Esophagus mucosa (tissue), 1 donor: ENCODE measurements at places on chromosomes 2 and 18. TPM values are rescaled to one million over a fixed set of nuclear protein-coding genes. Genes with fewer than 3 reads are reported as not detected.

The CCDC178 gene
- total RNA-seq, result 0.36 TPM

The USP37 gene
- total RNA-seq, result 11.8 TPM

The HOXD3 gene
- total RNA-seq, result 0.52 TPM

The TMEM247 gene
- total RNA-seq, result not detected

The NEMP2 gene
- total RNA-seq, result 3.8 TPM

GRCh38 chr2:19899985-19900930, 1.5 kb downstream of the TTC32 start:
- ATAC-seq, result no peak

GRCh38 chr2:182186132-182186735, 200.6 kb downstream of the PPP1R1C start:
- peak; percentile 46 for ATAC-seq

- no peak for ATAC-seq
Observed at GRCh38 chr2:63096491-63096890, 45.9 kb downstream of the OTX1 start.

DNA sequence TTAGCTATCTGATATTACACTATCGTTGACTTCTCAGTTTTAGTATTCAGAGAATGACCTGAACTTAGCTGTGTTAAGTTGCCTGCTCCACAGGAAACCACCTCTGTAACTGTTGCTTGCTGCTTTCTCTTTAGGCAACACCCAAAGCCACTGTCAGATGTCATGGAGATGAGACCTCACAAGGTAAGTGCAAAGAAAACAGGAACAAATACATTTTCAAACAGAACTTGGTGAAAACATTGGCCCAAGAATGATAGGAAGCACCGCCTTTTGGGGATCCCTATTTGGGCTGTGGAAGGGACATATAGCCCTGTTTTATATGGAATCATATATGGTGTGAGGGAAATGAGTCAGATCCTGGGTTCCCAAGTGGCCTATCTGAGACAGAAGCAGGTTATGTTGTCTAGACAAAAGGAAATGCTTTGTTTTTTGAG, 143.4 kb downstream of the UBE2E3 start:
- ATAC-seq, result no peak

DNA sequence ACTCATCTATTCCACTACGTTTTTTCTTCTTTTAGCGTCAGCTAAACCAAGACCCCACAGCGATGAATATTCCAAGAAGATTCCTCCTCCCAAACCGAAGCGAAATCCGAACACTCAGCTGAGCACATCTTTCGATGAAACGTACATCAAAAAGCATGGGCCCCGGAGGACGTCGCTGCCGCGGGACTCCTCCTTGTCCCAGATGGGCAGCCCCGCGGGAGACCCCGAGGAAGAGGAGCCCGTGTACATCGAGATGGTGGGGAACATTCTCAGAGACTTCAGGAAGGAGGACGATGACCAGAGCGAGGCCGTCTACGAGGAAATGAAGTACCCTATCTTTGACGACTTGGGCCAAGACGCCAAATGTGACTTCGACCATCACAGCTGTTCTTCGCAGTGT, 182.4 kb downstream of the NYAP2 start:
- no peak for ATAC-seq
